IMR-90 (cell line): ENCODE measurements at places on chromosomes 1 and 21.
A peak's percentile ranks its signal among the peaks of the same experiment; 100 is the strongest.

GRCh38 chr1:155715777-155716176, 26.9 kb downstream of the DAP3 start:
- no peak for DNase-seq

DNA sequence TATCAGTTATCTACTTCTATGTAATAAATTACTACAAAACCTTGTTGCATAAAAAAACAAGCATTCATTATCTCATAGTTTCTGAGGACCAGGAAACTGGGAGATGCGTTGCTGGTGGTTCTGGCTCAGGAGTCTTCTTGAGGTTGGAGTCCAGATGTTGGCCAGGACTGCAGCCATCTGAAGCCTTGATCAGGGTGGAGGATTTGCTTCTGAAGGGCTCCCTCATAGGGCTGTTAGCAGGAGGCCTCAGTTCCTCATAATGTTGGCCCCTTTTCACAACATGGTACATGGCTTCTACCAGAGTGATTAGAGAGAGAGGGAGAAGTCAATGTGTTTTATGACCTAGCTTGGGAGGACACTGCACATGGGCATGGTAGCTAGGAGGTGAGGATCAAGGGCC, 137.4 kb downstream of the CNIH3 start:
- no peak for DNase-seq

- DNase-seq = no peak
Observed at GRCh38 chr1:6507461-6507911, 16.0 kb upstream of the PLEKHG5 start.

DNA sequence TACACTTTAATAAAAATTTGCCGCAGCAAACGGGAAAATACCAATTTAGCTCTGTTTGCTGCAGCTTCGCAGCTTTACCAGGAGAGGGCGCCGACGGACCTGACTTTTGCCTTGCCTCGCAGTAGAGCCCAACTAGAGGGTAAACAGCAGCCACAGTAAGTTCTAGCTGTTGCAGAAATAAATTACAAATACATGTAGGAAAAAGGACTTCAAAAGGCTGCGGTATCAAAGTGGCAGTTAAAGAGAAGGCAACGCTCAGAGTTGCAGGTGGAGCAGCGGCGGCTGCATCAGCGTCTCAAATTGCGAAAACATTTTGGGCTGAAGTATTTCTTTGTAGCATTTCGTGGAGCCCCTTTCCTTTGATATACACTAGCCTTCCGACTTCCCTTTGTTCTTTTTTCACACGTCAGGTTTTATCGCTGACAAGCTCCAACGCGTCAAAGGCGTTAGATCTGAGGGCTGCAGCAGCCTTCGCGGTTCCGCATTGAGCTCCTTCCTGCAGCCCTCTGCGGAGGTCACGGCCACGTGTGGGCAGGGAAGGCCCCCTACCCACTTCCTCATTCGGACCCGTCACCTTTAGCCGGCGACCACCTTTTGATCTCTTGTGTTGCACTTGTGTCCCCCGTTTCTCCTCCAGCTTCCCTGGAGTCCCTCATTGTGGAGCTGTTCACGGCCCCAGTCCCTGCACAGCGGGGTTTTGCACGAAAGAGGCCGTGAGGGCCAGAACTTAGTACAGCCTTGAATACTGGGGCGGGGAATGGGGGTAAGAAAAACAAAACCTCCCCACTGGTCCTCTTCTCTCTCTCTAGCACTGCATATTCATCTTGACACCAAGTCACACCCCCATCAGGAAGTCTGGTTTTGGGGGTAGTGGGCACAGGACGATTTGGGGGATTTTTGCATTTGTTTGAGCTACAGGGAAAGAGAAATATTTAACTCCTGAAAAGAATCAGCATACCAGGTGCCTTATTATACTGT, 72.8 kb downstream of the S1PR1 start:
- DNase-seq = peak; percentile 56

DNA sequence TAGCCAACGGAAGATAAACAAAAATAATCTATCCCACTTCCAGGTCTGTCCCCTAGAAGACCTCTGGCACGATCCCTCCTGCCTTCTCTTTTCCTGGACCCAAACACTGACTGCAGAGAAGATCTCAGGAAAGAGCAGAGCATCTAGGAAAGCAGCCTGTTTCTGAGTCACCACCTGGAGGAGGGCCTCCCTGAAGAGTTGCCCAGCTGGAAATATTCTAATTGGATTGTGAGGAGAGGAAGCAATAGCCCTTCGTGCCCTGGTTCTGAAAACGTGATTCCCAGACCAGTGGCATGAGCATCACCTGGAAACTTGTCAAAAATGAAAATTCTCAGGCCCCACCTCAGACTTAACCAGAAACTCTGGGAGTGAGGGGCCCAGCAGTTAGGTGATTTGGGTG, 411.1 kb downstream of the SETD4 start:
- DNase-seq = peak; percentile 70
